ENCODE measurements at places on chromosomes 6 and 20.
A peak's percentile ranks its signal among the peaks of the same experiment; 100 is the strongest.

DNA sequence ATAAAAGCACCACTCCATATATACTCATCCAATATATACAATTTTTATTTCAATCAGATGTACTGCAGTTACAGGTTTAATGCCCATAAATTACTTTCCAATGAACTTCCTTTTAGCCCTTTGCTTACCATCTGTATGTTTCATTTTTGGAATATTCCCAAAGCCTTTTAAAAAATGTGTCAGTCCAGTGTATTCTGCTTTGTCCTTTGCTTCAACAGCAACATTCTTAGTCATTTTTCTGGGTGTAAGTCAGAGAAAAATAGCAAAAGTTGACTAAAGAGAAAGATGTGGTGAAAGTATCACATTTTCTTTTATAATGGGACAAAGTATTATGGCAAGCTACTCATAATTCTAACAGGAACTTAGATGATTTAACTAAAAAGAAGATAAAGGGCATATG is 15.2 kb downstream of the DSE start:
- no peak for DNase-seq

DNA sequence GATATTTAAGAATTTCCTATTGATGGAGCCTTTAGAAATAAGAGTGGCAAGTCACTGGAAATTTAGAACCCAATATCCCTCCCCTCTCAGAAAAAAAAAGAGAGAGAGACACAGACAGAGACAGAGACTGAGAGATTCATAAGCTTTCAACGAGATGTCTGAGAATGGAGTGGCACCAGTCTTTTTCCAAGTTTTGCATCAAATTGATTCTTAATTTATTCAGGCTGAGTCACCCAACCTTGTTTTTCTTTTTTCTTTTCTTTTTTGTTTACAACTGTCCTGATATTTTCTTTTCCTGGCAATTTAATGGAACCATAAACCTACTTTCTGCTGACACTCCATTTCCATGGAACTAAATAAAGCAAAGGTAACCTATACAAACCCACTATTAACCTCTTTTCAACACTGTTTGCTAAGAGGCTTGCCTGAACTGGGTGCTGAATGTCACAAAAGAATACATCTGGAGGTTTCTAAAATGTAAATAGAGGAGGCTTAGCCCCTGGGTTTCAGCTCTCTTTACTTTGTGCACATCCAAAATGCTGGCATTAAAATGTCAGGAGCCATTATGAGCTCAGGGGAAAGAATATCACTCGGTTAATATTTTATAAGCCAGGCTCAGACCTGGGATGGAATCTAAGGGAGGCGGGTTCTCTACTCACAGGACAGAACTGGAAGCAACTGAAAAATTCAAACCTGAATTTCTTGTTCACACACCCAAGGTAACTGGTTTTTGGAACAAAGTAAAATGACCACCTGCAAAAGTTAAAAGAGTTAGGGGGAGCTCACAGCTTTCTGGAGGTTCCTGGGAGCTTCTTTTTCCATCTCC is 100.8 kb downstream of the BFSP1 start:
- no peak for DNase-seq

GRCh38 chr6:63824722-63825121 is 189.1 kb downstream of the PHF3 start:
- no peak for DNase-seq

- no peak for DNase-seq
Observed at GRCh38 chr6:48541649-48542048, 430.7 kb upstream of the PTCHD4 start.

DNA sequence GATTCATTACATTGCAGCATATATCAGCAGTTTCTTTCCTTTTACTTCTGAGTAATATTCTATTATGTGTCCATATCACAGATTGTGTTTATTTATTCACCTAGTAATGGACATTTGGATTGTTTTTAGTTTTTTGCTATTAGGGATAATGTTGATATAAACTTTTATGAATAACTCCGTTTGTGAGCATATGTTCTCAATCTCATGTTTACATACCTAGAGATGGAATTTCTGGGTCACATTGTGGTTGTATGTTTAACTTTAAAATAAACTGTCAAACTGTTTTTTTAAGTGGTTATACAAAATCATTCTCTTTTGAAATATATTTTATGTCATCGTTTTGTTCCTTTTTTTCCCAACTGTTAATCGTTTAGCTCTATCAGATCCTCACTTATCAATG is 311.6 kb downstream of the MMUT start:
- no peak for DNase-seq

- peak; percentile 24 for DNase-seq
Observed at GRCh38 chr6:117840541-117840983, 66.5 kb upstream of the SLC35F1 start.

DNA sequence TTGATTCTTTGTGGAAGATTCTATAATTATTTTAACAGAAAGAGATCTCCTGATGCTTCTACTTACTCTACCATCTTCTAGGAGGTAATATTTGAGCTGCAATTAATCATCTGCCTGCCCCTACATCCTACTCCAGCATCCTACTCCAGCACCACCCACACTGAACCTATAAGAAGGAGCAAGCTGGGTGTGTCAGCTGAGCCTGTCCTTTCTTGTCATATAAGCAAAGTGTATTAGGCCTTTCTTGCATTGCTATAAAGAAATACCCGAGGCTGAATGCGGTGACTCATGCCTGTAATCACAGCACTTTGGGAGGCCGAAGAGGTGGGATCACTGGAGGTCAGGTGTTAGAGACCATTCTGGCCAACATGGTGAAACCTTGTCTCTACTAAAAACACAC is 84.2 kb upstream of the ARG1 start:
- no peak for DNase-seq

DNA sequence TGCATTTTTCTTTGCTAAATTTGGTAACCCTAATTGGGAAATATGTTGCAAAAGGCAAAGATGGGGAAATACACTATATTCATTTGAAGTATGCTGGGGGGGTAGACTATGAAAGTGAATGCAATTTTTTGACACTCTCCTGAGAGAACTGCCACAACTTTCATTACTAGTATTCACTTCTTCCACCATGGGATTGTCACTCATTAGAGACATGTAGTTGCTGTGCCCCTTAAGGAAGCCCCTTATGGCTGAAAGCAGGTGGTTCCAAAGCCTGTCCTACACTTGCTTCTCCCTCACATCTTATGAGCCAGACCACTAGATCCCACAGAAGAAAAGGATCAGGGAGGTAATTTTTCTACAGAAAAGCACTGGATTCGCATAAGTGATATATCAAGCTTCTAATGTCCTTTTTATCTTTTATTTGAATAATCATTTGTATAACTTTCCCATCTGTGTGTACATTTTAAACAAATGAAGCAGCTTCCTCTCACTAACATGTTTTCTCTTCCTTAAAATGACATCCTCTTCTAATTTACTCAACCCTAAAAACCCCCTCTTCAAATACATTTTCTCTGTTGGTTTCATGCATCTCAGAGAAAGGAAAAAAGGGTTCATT is 83.8 kb downstream of the GCLC start:
- no peak for DNase-seq

- no peak for DNase-seq
Observed at GRCh38 chr20:62039738-62040137, 25.9 kb downstream of the TAF4 start.

DNA sequence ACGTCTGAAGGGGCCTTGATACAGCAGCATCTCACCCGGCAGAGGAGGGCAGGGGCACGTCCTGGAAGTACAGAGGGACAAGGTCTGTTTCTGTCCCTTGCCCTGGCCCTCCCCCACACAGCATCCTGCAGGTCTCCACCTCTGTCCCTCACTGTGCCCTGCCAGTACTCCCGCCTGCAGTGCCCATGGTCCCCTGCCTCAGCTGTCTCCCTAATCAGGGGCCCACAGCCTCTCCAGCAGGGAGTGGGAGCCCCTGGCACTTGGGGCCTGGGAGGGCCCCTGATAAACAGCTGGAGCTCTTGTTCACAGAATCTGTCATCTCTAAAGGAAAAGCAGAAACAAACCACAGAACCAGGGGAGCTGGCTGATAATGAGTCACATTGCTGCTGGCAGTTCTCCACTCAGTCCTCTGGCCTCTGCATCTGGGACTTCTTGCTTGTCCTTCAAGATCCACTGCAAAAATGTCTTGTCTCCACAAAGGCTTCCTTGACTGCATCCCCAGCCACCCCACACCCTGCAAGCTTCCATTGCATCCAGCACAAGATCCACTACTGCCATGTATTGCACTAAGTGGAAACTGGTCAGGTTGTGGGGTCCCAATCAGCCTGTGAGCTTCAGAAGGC is 33.2 kb upstream of the TAF8 start:
- DNase-seq = no peak

GRCh38 chr6:41442800-41443501 is 103.2 kb upstream of the FOXP4 start:
- no peak for DNase-seq

DNA sequence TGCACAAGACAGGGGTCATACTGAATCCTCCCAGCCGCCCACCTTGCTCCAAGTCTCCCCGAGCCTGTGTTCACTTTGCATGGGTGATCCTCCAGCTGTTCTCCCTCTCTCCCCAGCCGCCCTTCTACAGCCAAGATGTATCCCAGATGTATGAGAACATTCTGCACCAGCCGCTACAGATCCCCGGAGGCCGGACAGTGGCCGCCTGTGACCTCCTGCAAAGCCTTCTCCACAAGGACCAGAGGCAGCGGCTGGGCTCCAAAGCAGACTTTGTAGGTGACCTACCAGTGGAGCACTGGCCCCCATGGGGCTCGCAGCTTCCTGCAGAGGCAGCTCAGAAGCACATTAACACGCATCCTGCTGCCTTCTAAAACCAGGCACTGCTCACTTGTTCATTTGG is 14.6 kb upstream of the IFT52 start:
- DNase-seq = no peak

GRCh38 chr6:118876198-118876597 is 17.8 kb upstream of the ASF1A start:
- no peak for DNase-seq

DNA sequence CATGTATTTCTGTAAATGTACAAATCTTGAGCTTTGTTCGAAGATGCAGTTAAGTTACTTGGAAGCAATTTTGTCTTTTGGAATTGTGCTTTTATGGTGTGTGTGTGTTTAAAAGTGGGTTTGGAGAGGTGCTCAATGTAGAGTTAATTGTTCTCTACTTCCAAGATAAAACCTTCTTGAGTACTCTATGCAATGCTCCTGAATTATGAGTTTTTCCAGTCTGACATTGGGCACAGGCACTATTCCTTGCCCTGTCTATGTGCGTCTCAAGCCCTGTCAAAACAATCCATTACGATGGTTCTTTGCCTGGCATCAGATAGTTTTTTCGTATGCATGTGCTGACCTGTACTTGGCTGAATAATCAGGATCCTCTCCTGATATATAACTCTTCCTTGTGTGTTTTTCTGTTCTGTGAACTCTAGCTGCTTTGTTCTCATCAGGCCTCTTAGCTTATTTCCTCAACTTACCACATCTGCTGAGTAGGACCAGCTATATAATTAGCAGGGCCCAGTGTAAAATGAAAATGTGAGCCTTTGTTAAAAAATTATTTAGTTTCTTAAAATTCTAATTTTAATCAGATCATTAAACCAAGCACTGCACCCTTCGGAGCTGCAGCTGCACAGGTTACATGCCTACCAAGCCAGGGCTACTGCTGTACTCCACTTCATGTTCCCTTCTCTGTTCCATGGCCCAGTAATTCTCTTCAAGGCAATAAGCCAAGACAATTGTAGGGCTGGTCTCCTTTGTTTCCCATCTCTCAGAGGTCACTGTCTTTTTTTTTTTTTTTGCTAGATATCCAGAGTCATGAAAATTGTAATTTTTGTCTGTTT is 160.1 kb downstream of the ZFAND3 start:
- no peak for DNase-seq

DNA sequence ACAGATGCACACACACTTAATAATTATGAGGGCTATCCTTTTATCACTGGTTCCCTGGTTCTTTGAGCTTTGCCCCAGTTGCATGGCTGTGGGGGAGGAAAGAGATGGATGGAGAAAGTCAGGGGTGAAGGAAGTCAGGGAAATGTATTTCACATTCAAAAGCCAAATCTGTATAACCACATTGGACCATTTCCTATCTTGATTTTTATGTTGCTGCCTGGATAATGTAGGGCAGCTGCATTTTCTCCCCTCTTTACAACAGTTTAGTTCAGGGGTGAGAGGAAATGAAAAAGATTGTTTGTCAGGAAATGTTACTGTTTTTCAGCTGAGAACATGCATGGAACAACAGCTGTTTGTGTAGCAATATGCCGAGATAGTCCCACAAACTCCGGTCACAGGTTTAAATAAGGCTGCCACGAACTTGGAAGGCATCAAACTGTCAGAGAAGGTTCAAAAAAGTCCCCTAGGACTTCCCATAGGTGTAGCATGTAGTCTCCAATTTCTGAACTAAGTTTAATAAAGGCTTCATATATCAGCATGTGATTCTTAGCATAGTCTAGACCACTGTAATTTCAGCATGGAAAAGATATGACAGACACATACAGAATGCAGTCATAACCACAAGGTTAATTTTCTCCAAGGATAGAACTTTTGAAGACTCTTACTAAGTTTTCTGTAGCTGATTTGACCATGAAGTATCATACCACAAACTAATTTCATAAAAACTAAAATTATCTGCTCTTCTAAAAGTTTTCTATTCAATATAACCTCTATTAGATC is 82.1 kb upstream of the COL21A1 start:
- DNase-seq = no peak

GRCh38 chr6:16836144-16836981 is 75.1 kb upstream of the ATXN1 start:
- peak; percentile 49 for DNase-seq

GRCh38 chr6:26309731-26310142 is 55.3 kb upstream of the BTN3A2 start:
- DNase-seq = no peak

GRCh38 chr6:120875900-120876299 is 458.4 kb downstream of the TBC1D32 start:
- DNase-seq = no peak

- DNase-seq = peak; percentile 4
Observed at GRCh38 chr6:134295953-134296553, 21.9 kb downstream of the SGK1 start.

GRCh38 chr6:136114661-136115060 is 135.4 kb downstream of the MTFR2 start:
- DNase-seq = no peak

DNA sequence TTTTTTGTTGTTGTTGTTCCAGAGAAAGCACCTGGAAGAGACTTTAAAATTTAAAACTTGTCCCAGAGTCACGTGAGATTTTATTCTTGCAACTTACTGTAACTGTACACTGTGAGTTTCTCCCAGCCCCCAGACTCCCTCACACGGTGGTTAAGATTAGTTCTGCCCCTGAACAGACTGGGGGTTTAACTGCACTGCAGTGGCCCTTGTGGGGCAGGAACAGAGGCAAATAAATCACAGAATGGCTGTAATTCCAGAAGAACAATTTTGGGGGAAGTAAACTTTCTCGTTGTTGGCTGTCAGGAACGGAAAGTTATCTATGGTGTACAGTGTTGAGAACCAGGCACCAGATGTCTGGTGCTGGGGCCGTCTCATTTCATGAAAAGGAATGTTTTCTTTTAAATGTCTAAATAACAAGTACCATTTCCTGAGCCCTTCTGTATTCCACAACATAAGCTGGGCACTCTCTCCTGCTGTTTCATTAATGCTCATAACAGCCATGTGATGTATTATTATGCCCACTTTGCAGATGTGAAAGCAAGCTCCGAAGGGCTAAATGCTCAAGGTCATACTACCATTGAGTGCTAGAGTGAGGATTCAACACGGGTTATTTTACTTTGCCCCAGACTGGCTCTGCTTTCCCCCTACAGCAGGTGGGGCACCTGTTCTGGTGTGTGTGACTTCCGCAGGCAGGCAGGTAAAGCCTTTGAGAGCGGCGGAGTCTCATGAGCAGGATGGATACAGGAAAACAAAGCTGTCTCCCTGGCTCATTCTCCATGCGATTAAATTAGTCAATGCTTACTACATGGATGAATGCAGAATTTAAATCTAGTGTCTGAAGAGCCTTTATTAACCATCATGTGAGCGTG is 30.5 kb downstream of the CNKSR3 start:
- peak; percentile 26 for DNase-seq

- DNase-seq = no peak
Observed at GRCh38 chr6:5237805-5238204, 22.9 kb downstream of the LYRM4 start.

Measured in RPMI8226 (cell line).